Peyer's patch (tissue), 4 donors: ENCODE measurements at places on chromosomes 13 and 19.

DNA sequence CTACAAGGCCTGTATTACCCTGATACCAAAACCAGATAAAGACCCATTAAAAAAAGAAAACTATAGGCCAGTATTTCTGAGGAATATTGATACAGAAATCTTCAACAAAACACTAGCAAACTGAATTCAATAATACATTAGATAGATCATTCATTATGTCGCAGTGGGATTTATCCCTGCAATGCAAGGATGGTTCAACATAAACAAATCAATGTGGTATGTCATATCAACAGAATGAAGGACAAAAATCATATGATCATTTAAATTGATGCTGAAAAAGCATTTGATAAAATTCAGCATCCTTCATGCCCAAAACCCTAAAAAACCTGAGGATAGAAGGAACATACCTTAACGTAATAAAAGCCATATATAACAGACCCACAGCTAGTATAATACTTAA lies 50.0 kb downstream of the RB1 start:
- no peaks in the 10 kb centered on the region for H3K4me1 ChIP-seq
- no peak overlapping the region for H3K27ac ChIP-seq
- no peaks in the 10 kb centered on the region for H3K36me3 ChIP-seq
- no peaks in the 10 kb centered on the region for H3K27me3 ChIP-seq

DNA sequence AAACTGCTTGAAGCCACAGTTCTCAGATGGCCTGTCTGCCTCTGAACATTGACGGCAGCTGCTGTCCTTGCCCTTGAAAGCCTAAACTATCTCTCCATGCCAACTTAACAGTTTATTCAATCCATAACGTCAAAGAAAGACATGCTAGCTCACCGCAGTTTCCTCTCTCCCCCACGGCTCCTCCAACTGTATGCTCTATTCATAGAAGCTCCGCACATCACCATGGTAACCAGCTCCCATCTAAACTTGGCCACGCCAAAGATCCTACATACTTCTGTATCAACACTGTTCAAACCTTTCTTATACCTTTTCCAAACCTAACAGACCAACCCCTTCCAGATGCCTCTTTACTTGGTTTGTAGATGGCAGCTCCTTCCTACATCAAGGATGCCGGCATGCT lies 48.6 kb downstream of the ZNF91 start:
- no peaks in the 10 kb centered on the region for H3K27me3 ChIP-seq
- no peaks in the 10 kb centered on the region for H3K4me1 ChIP-seq
- H3K27ac ChIP-seq, result no peak overlapping the region

GRCh38 chr13:53694814-53695532 lies 666.4 kb downstream of the OLFM4 start:
- H3K4me3 ChIP-seq, result no peak overlapping the region
- no peaks in the 10 kb centered on the region for H3K4me1 ChIP-seq
- H3K36me3 ChIP-seq, result no peaks in the 10 kb centered on the region
- no peak for DNase-seq

DNA sequence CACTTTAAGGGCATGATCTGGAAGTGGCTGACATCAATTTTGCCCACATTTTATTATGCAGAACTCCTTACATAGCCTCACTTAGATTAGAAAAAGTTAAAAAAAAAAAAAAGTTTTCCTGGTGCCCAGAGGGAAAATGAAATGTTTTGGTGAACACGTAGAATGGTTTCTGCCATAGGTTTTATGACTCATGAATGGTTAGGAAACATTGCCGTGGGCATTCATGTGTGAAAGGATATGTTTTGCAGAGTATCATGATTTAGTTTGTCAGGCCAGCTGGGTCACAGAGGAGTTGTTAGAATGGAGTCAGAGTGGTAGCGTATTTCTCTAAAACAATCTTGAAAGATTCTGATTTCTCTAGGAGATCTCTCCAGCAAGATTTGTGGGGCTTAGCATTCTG lies 133.8 kb downstream of the MRPL57 start:
- no peaks in the 10 kb centered on the region for H3K4me1 ChIP-seq
- no peaks in the 10 kb centered on the region for H3K36me3 ChIP-seq
- DNase-seq, result no peak
- no peak overlapping the region for H3K27ac ChIP-seq
- H3K4me3 ChIP-seq, result no peak overlapping the region

GRCh38 chr13:97185291-97185690 lies 36.8 kb upstream of the MBNL2 start:
- no peaks in the 10 kb centered on the region for H3K4me1 ChIP-seq
- H3K4me3 ChIP-seq, result no peak overlapping the region
- no peaks in the 10 kb centered on the region for H3K27me3 ChIP-seq
- no peak for DNase-seq
- no peaks in the 10 kb centered on the region for H3K36me3 ChIP-seq

DNA sequence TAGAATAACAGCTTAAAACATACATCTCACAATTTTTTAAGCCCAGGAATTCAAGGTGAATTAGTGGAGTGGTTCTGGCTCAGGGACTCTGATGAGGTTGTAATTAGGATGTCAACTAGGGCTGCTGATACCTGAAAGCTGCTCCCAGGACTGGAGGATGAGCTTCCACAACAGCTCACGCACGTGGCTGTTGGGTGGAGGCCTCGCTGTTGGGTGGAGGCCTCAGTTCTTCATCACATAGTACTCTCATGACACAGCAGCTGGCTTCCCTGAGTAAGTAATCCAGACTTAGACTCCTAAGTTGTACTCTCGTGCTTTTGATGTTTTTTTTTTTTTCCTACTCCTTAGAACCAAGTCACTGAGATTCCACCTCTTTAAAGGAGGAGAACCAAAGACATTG lies 577.1 kb upstream of the PRR20A start:
- no peak for DNase-seq
- H3K27me3 ChIP-seq, result no peaks in the 10 kb centered on the region
- no peak overlapping the region for H3K27ac ChIP-seq
- H3K4me1 ChIP-seq, result no peaks in the 10 kb centered on the region
- H3K36me3 ChIP-seq, result no peaks in the 10 kb centered on the region

DNA sequence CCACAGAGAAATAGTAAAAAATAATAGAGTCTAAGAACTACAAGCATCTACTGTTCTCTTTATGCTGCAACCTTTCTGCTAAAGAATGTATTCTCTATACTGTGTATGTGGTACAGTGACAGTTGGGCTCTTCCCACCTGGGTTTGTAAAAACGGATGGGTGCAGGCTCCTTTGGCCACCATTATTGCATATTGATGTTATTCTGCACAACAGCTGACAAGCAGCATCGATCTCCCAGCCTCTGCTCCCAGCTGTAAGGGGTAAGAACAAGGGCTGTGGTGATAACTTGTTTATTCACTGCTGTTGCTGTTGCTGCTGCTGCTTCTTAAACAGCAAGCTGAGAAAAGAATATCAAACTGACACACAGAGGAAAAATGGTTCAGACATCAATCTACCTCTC lies 56.1 kb downstream of the KCNRG start:
- H3K4me3 ChIP-seq, result no peak overlapping the region
- no peak overlapping the region for H3K27ac ChIP-seq
- no peaks in the 10 kb centered on the region for H3K27me3 ChIP-seq
- DNase-seq, result no peak
